NCI-H460 (cell line): ENCODE measurements at places on chromosomes 12 and 14. TPM values are rescaled to one million over a fixed set of nuclear protein-coding genes. Genes with fewer than 3 reads are reported as not detected.

DNA sequence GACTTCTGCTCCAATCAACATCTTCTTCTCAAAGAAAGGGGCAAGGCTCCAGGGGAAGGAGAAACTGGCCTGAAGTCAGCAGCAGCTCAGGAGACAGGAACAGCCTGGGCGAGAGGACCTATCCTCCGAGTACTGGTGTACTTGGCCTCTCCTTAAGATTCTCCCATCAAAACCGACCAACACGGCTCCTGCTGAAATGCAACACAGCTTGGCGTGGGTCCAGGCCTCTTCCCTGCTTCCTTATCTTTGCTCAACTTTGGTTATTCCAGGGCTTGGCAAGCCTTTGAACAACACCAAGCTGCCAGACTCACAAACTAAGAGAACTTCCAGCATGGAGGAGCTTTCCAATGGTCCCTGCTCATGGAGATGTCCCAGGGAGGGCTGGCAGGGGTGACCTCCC lies 377.4 kb downstream of the BCL11B start:
- no peak for DNase-seq

GRCh38 chr14:88421286-88421685 lies 35.8 kb downstream of the SPATA7 start:
- DNase-seq: no peak

Gene NOVA1
- total RNA-seq: 4.2 and 5.0 TPM in 2 replicates

Gene OR6C70
- not detected in 2 replicates for total RNA-seq

Gene REM2
- total RNA-seq: 0.32 and 0.37 TPM in 2 replicates
